EL (cell line): ENCODE measurements at places on chromosomes 7 and 10.

DNA sequence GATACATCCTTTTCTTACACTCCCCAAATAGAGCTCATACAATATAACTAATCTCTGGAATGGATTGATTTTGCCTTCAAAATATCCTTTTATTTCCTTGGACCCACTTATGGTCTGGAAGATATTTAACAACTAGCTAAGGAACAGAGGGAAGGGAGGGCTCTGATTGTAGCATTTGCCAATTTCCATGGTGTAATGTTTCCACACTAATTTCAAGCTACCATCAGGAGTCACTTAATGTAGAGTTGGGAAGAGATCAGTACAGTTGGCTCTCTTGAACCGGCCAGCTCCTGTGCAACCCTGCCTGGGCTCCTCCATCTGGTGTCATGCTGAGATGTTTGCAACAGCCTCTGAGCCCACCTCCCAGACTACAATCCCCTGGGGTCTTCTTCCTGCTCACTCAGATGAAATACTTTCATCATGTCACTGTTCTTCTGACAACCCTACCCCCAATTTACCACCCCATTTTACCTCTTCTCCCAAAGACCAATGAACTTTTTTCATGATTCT lies 8.0 kb upstream of the IL6 start:
- no peak for DNase-seq

DNA sequence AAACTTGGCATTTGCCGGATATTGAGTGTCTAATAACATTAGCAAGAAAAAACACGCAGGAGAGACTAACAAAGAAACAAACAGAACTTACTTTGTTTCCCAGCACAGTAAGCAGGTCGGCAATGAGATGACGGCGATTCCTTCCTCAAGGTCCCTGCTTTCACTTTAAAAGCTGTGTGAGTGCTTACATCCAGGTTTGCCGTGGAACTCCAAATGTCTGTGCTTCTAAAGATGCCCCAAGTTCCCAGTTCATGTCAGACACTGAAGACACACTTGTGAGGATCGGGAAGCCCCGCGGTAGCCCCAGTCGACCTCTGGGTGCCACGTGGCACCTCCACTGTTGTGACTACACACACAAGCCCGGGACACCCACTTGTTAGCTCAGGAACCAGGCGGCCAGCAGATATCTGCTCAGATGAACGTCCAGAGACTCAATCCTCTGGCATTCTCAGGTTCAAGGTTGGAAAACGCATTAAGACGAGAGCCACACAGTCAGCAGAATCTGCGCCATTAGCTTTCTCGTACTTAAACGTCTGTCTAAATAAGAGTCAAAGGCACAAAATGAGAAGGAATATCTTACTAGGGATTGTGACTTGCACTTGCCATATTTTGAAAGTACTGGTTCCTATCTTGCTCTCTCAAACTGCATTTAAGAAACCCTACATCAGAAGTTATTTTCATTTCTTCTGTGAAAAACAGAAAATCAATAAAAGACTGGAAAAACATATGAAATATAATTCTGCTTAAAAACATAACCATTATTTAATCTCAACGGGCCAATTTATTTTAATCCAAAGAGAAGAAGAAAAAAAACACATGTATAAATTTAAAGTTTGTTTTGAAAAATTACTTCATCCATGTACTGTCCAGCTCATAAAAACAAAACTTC lies 207.6 kb upstream of the KLF14 start:
- peak; percentile 65 for DNase-seq

DNA sequence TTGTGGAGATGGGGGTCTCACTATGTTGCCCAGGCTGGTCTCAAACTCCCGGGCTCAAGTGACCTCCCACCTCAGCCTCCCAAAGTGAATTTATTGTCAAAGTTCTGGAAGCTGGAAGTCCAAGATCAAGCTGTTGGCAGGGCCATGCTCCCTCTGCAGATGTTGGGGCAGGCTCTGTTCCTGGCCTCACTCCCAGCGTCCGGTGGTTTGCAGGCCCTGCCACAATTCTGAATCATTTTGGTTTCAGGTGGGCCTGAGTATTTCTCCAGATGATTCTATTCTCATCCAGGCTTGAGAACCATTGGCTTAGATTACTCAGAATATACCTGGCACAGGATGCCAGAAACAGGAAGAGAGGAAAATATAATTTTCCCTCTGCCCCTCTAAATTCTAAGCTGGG lies 737.4 kb downstream of the TNS3 start:
- DNase-seq: no peak

DNA sequence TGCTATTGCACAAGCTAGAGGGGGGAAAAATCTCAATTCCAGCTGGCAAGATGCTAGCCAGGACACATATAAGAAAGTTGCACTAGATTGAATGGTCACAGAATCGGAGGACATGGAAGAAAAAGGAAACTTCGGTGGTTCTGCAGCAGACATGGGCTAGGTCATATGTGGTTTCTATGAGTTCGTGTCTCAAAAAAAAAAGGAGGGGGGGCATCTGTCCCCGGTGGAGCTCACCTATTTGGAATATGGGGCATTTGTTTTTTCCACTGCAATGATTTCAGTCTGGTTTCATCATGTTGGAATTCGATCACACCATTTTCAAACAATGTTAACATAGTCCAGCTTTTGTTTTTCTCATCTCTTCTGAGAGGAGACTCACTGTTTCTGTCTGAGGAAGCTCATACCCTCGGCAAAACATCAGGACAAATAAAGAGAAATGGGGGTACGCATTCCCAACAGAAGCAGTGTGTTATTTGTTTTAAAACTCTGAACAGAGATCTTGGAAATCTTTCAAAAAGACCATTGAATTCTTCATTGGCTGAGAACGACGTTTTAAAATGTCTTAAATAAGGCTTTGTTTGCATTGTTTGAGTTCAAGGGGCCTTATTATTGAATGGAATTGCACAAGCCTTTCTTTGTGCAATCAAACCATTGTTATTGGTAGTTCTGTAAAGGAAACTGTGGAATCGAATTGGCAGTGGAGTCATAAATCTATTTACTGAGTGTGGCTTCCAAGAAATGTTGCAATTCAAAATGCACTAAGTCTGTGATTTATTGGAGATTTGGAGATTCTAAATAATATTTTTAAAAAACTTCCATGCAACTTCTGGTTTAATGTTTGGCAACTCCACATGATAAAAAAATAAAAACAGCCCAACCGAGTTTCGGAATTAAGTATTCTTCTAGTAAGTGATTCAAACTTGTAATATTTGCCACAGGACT lies 173.2 kb downstream of the RTKN2 start:
- no peak for DNase-seq

DNA sequence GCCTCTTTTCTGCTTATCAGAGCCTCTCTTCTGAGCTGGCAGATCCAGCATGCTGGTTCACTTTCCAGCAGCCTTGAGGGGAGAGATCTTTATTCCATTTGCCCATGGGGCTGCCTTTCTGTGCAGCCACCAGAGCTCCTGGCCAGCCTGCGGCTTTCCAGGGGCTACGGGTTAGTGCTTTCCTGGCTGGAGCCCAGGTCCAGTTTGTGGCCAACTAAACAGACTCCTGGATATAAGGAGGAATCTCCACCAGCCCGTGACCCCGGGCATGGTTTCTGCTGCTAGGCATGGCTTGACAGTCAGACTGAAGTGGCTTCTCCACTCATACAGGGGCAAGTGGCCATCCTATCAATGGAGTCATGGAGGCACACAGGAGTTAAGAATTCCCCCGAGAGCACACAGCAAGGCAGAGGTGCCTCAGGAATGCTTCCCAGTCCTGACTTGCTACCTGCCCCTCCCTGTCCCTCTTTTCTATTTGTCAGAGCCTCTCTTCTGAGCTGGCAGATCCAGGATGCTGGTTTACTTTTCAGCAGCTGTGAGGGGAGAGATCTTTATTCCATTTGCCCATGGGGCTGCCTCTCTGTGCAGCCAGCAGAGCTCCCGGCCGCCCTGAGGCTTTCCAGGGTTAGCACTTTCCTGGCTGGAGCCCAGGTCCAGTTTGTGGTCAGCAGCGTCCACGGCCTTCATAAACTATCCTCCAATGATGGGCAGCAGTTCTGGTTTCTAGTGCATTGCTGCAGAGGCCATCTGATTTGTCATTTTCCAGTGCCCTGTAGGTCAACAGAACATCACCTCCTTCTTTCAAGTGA lies 35.9 kb downstream of the TSPAN15 start:
- peak; percentile 45 for DNase-seq

GRCh38 chr7:155182406-155182970 lies 112.4 kb downstream of the HTR5A start:
- DNase-seq: no peak

DNA sequence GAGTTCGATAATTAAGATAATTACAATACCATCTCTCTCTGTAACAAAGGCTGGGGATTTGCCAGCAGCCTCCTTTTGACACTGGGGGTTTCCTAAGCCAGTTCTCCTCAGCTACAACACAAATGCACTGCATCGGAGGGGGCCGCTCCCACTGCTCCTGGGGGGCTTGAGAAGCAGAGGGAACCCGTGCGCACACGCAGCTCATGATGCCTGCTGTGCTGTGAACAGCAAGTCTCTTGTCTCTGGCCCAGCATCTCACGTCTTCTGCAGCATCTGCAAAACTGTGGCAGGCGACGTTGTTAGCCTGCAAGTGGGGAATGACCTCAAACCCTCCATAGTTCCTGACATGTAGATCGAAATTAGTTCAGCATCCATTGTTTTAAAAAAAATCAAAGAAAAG lies 5.5 kb downstream of the VIPR2 start:
- DNase-seq: no peak

- DNase-seq: no peak
These were observed 230.7 kb downstream of the KCNMA1 start for GRCh38 chr10:77406764-77407430.

DNA sequence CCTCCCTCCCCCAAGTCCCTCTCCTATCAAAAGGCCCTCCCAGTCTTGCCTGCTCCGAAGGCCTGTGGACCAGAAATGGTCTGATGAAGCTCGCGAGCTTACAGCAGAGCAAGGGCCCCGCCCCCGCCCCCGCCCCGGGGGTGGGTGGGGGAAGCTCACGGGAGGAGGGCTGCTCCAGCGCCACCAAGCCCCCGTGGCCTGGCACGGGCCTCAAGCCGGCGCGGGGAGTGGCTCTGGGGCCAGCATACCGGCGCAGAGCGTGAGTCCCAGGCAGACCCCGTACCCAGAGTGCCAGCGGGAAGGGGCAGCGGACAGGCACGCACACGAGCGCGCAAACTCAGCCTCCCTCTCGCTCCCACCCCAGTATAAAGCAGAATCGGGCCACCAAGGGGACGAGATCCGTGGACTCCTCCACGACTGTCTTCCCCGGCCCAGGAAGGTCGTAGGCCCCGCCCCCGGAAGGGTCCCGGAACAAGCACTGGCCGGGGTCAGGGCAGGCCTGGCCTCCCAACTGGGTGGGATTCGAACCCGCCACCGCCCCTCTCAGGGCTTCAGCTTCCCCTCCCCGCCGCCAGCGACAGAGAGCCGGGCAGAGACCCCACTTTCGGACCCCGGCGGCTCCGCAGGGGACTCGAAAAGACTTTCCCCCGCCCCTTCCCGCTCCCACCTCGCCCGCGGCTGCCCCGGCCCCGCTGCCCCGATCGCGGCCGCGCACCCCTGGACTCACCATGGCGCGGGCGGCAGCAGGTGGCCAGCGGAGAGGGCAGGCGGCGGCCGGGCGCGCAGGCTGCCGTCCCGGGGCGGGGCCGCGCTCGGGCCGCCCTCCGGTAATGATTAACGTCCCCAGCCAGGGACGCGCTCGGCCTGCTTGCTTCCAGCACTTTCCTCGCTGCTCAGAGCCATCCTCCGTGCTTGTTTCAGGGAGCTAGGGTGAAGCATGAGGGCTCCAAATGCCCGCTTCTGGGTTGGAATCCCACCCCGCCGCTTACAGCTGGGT lies at the start of gene PCBD1:
Gene PCBD1, minus strand, starts transcription at position 762 of the 997 bp plus-strand sequence. Its CDS starts 32 bp downstream, at position 730.
- DNase-seq: peak; percentile 65

- peak; percentile 52 for DNase-seq
These were observed 679 bp downstream of the LRRC20 start for GRCh38 chr10:70381471-70382421.

DNA sequence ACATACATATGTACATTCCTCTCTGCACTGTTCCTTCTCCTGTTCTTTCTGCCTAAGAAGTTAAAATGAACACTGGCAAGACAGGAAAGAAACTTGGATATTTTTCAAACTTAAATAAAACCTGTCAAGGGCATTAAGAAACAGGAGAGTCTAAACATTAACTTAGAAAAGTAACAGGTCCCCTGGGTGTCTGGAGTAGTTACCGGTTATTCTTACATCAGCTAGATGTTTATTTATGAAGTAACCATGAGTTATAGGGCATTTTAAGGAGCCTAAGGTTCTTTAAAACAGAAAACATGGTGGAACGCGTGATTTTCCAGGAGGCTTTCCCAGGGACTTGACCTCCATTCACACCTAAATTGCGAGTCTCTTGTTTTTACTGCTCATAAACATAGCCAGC lies 148.2 kb downstream of the PRKCQ start:
- no peak for DNase-seq
